ENCODE measurements at places on chromosomes 1 and 21.

DNA sequence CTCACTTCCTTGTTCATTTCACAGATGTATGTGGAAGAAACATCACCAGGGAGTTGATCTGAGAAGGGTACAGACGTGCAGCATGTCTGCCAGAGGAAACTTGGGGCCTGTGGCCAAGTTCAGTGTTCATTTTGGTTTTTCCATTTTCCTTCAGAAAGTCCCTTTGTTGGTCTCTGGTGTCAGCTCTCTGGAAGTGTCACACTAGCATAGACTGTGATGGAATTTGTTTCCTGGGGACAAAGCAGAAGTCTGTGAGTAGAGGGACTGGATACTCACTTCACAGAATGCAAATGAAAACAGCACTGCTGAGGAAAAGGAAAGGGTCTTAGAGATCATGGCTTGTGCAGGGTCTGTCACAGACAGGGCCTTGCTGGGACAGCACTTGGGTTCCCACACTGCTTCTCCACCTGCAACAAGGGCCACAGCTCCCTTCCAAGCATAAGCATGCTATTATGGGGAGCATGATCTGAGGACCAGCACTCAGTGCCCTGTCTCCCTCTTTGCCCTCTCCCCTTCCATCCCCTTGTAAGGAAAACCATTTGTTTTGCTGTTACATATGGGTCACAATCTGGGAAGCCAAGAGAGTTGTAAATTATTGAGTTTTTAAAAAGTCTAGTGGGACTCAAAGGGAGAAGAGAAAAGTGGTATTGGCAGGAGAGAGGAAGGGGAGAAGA lies 31.4 kb upstream of the CD84 start:
- no peak for DNase-seq

- DNase-seq = no peak
Measured at GRCh38 chr21:29075706-29076466, 2.4 kb upstream of the CCT8 start.

DNA sequence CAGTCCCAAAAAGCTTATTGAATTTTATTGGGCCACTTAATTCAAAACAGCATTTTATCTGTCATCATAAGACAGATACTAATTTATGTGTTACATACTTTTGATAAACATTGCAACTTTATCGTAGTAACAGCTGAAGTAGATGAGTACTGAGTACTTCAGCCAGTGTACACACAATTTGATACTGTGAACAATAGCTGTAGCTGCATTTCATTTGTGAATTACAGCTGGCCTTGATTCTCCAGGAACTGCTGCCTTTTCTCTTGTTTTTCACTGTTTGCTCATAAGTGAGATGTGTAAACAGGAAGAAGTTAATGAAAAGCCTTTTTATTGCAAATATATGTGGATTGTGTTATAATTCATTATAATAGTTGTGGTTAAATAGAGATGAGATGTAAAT lies 10.2 kb downstream of the UAP1 start:
- DNase-seq = no peak

DNA sequence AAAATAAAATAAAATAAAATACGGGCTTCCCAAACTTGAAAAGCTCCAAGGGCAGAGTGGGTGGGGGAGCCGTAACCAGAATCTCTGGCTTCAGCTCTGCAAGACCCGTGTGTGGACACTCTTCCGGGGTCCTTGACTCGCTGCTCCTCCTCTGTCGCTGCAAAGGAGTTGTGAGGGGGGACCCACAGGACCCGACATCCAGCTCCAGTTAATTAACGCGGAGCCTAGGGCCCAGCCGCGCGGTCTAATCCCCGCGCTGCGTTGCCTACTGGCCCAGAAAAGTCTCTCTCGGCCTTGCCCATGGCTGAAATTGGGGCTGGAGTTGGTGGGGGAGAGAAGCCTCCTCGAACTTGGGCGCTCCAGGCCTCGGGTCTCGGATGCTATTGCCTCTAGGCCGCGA lies 1.8 kb downstream of the LMX1A start:
- DNase-seq = no peak

GRCh38 chr1:44827197-44828002 lies 15.7 kb downstream of the PTCH2 start:
- DNase-seq = no peak

DNA sequence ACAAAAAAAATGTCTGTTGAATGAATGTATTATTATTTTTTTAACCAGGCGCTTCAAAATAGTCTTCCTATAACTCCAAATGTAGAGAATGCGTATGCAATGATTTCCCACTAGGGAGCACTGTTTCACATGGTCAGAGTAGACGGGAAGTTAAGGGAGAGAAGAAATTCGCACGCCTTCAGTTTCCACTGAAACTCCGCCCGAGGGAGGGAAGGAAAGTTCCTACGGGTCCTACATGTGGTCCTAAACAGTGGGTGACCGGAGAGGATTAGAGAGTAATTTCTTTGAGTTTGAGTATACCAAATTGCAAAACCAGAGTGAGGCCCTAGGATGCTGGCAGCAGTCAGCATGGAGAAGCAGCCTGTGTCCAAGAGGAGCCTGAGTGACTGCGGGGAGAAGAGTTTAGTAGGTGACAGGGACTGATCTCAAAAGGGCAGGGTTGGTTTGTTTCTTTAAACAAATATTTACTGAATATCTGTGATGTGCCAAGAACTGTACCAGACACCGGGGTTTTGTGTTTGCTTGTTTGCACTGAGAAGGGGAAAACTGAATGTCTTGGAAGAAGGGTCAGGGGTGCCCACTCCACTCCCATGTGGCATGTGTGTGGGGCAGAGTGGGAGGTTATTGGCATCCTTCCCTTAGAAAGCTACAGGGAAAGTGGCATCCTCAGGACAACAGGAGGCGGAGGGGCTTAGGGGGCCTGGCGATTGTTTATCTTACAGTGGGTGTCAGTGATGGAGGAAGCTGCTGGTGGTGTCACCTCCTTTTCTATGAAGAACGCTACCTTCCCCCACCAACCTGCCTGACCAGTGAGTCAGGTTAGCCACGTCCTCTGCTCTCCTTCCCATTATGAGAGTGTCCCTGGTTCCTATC lies 22.8 kb downstream of the RNU5D-1 start:
- DNase-seq = peak; percentile 27

DNA sequence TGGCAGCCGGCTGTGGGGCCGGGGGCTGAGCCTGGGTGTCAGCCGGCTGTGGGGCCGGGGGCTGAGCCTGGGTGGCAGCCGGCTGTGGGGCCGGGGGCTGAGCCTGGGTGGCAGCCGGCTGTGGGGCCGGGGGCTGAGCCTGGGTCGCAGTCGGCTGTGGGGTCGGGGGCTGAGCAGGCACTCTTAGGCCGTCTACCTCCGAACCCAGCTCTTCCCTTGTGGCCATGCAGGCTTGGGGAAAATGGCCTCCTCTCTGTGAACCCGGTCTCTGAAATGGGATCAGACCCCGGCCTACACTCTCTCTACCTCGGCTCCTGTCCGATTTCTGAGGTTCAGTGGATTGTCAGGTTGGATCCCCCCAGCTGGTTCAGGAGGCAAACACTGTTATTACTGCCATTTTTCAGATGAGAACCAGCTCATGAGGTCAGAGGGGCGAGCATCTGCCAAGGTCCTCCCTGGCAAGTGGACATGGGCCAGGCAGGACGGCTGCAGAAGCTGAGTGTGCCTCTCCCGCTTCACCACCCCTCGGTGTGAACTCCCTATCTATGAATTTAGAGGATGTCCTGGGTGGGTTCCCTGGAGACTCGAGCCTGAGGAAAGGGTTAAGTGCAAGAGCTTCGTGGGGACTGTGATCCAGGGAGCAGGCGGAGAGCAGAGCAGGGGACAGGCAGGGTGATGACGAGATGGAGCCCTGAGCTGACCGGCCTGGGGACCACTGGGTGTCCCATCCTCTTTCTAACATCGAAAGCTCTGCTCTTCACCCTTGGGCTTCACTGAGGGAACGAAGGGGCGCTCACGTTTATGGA lies 10.9 kb upstream of the COL18A1 start:
- no peak for DNase-seq

GRCh38 chr1:207860531-207860930 lies 50.4 kb downstream of the CD34 start:
- DNase-seq = no peak

DNA sequence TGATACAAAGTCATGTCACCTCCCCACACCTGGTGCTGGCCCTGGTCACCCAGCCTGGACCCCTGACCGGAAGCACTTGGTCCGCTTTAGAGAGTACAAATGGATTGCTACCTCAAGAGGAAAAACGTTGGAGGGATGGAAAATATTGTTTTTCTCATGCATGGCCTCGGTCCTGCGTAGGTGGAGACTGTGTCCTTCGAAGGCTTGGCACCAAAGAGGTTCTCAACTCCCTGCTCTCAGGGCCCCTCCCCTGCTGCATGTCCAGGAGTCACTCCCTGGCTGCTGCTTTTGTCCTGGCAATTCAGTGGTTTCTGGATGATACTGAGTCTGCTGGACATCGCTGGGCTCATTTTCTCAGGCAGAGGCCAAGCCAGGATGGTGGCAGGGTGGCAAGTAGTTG lies 529.8 kb downstream of the KIF26B start:
- DNase-seq = no peak

DNA sequence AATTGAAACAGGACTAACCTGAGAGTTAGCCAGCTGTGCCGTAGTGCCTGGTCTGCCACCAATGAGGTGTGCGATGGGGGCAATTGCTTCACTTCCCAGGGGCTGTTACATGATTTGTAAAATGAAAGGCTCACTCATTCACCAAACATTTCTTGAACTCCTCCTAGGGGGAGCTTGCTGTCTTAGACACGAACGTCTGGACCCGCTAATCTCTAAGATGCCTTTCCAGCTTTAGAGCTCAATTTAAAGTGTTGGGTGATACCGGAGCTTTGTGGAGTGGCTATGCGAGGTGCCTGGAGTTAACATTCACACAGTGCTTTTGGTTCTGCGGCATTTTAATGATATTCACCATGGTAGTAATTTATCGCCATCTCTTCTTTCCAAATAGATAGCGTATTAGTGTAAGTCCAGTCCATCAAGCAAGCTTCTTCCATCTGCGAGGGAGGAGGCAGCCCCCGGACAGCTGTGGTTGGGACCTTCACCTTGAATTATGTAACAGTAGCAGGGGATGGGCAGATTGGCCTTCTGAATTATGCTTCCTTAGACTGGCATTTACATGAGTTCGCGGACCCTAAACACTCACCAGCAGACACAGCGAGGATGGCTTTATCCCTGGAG lies 179.9 kb downstream of the ADSS2 start:
- DNase-seq = no peak

GRCh38 chr1:233328142-233328921 lies 808 bp downstream of the MAP3K21 start:
- DNase-seq = no peak

- DNase-seq = no peak
Measured at GRCh38 chr21:43981871-43982210, 30.3 kb upstream of the TRAPPC10 start.

DNA sequence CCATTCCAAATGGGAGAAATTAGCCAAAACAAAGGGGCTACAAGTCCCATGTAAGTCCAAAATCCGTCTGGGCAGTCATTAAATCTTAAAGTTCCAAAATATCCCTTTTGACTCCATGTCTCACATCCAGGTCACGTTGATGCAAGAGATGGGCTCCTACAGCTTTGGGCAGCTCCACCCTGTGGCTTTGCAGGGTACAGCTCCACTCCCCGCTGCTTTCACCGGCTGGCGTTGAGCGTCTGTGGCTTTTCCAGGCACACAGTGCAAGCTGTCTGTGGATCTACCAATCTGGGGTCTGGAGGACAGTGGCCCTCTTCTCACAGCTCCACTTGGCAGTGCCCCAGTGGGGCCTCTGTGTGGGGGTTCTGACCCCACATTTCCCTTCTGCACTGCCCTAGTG lies 130.2 kb downstream of the TPR start:
- no peak for DNase-seq

- DNase-seq = no peak
Measured at GRCh38 chr1:91798740-91799139, 87.2 kb downstream of the TGFBR3 start.

DNA sequence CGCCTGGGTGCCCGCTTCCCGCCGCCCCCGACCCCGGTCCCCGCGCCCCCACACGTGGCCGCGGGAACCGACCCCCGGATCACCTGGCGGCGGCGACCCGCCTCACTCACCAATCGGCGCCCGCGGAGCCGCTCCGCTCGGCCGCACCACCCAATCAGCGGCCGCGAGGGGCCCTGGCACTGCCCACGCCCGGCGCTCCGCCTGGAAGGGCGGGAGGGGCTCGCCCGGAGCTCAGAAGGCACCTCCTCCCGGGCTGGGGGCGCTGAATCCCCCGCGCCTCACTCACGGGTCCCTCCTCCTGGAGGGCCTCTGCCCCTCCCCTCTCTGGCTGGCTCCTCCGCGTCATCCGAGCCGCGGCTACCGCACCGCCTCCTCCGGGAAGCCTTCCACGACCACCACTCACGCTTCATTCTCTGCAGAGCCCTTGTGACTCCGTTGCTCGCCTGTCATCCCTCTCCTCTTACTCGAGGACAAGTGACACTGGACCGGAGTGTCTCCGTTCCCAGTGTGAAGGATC lies 374 bp downstream of the SH2D5 start:
- DNase-seq = peak; percentile 25

- no peak for DNase-seq
Measured at GRCh38 chr1:199685369-199685768, 342.1 kb upstream of the NR5A2 start.

DNA sequence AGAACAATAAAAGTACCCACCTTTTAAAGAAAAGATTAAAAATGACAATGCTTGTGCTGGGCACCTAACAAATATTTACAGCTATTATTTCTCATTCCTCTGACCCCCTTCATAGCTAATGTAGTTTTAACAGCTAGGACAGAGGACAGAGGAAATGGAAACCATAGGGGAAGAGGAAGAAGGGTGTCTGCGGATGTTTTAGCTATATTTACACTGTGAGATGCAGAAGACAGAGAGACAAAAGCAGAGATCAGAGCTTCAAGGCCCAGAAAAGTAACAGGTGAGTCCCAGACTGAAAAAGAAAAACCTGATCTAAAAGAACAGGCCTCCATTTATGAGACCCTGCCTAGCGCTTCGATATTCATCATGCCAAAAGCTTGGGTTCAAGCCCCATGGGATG lies 72.0 kb downstream of the ZNF281 start:
- DNase-seq = no peak

- DNase-seq = no peak
Measured at GRCh38 chr1:2363847-2364513, 27.4 kb downstream of the MORN1 start.

GRCh38 chr1:185396126-185396525 lies 79.1 kb upstream of the IVNS1ABP start:
- no peak for DNase-seq

- DNase-seq = no peak
Measured at GRCh38 chr1:157404063-157404501, 148.2 kb downstream of the FCRL5 start.

DNA sequence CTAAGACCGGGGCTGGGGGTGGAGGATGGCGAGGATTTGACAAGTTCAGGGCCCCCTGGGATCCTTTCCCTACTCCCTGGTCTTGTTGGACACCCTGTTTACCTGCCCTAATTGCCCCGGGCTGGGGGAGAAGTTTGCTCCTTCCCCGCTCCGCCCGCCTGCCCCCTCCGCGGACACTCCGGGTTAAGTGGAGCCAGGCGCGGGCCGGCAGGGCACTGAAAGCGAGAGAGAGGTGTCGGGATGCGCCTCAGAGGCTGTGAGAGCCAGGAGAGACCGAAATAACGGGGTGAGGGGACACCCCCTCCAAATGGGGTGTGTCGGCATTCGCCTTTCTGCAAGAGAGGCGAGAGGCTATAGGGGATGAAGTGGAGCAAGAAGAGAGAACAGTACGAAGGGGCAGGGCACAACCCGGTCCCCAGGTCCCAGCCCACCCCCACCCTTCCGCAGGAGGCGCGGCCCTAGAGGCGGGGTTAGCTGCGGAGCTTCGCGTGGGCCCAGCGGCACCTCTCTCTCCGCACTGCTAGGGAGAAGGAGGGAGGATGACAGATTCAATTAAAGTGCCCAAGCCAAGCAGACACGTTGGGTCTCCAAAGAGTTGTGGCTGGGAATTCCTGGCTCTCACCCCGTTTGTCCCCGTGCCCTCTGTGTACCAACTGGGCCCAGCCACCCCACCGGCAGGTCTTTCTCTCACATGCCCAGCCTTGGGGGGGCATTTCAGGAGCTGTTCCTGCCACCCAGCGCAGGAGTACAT lies 3.8 kb downstream of the EFNA3 start:
- DNase-seq = no peak
